ENCODE measurements at places on chromosomes 6 and 20.

DNA sequence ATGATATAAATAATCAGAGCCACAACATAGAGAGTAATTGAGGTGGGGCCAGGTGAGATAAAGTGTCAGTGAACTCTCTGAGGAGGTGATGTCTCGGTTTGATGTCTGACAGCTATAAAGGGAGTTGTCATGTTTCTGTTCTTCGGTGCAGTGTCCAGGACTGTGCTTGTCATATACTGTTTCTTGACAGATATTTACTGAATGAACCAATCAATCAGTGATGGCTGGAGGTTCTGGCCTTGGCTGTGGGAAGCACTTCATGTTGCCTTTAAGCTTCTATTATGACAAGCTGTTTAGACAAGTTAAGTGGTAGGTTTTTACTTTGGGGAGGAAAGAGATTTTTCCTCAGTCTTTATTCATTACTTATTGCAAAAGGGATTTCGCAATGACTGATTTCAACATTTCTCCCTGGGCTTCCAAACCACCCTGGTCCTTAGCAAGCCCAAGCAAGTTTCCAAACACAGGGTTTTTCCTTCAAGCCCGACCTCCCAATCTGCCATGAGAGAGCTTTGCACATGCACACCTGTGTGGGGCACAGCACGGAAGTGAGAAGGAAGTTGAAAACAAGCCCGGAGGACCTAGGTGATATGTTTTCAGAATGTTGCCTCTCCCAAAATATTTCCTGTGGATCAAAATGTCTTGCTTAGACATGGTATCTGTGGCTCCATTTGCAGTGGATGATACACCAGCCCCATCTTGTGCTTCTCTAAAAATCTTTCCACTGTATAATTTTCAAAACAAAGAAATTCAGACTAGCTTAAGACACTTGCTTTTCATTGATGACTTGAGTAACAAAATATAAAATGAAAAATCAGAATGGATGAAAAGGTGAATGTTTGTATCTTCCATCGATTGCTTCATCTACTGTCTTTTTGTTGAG, 567.3 kb upstream of the BTBD3 start:
- no peak for DNase-seq

GRCh38 chr6:44190715-44191114, 26.0 kb upstream of the MYMX start:
- DNase-seq, result no peak

DNA sequence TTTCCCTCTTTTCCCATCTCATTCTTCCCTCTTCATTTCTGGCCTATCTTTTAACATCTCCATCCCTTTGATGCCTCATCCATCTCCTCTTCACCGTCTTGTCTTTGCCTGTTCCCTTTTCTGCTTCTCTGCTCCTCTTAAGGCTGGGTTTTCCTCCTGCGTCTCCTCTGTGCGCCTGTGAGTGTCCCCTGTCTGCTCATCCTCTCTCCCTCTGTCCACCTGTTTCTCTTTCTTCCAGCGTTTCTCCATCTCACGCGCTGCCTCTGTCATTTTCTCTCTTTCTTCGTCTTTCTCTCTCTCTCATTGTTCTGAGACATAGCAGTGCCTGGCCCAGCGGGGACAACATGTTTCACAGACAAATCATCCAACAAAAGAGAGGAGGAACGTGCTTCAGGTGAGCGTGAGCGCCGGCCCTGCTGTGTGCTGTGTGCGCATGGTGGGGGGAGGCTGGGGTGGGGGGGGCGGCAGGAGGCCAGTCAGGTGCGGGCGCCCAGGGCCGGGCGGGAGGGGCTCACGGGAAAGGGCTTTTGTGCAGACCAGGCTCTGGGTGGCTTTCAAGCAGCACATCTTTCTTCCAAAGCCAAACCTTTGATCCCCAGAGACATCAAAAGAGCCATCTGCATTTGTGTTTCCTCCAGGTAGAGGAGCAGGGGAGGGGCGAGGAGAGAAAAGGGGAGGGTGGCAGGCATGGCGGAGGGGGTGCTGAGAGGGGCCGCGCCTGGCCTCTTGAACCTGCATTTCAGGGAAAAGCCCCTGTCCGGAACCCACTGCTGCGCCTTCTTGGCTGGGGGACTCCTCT, 121.3 kb downstream of the VEGFA start:
- DNase-seq, result no peak

DNA sequence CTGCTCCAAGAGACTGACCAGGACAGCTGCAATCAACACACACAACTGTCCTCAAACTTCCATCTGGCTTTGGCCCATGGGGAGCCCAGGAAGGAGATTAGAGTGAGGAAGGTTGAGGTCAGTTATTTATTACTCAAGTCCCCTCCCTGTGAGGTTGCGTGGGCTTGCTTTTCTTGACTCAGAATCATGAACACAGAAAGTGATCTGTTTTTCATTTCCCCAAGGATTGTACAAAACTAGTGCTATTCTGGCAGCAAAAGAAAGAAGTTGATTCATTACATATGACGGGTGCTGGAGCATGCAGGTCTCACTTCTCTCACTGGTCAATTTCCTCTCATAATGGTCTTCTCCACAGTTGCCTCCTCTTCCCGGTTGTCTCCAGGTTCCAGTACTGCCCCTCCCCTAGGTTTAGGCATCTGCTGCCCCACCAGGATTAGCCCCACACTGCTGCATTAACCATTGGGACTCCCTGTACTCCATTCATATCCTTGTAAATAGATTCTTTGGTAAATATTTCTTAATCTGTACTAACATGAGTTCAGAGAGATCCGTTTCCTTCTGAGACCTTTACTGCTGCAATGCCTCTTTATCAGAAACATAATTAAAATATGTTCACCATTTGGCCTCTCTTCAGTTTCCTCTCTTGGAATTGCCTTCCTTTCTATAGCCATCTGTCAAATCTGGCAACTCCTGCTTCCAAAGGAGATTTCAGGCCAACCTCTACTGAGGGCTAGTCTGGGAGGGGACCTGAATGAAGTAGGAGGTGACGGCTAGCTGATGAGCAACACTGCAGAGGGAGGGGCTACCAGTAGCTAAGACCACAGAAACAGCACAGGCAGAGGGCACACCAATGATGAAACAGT, 888.8 kb downstream of the QKI start:
- DNase-seq, result no peak

DNA sequence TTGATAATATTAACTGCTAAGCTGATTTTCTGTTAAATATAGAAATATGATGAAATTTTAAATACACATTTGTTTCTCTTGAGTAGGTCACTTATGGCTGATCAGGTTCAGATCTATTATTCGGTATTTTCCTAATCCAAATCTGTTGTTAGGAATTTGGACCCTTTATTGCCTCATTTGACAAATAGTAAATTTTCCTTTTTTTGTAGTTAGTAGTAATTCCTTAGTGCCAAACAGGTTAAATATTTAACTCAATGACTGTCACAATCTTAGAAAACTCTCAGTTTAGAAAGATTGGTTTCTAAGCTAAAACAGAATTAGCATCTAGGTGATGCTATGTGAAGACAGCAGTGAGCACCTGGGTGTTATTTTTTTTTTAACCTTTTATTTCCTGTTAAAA, 1598.9 kb downstream of the KHDRBS2 start:
- no peak for DNase-seq

DNA sequence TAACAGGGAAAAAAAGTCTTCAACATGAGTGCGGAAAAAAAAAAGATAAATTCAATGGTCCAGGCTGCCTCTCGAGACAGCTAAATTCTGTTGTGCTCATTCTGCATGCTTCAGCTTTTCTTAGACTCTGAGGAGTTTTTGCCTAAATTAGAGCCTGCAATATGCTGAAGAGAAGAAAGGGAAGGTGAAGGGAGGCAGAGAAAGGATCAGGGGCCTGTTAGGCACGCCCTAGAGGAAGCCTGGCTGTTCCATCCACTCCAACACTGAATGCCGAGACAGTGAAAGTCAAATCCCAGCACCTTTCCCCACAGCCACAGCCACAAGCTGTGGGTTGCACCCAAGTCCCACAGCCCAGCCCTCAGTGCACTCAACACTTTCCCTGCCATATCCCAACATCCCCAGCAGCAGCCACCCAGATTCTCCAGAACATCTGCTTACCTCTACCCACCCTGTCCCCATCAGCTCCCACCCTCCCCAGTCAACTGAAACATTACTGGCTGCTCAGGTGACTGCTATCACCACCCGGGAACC, 37.3 kb downstream of the PREX1 start:
- no peak for DNase-seq

- DNase-seq, result no peak
Observed at GRCh38 chr20:20248620-20249200, 119.2 kb upstream of the INSM1 start.

GRCh38 chr6:74343804-74344203, 647.8 kb downstream of the CD109 start:
- DNase-seq, result no peak

DNA sequence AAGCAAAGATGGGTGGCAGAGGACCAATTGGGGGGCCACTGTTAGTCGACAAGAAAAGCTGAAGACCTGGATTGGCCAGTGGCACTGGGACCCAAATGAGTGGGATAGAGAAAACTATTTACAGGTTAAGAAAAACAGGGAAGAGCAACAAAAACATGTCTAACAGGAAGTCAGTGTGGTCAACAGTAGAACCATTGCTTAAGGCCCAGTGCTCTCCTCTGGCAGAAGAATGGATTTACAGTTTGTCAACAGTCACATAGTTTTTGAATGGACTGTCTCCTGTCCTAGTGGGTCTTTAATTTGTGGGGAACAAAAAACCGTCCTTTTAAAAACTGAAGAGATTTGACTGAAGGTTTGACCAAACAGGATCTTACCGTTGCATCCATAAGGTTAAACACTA, 12.1 kb upstream of the WTAP start:
- DNase-seq, result no peak

DNA sequence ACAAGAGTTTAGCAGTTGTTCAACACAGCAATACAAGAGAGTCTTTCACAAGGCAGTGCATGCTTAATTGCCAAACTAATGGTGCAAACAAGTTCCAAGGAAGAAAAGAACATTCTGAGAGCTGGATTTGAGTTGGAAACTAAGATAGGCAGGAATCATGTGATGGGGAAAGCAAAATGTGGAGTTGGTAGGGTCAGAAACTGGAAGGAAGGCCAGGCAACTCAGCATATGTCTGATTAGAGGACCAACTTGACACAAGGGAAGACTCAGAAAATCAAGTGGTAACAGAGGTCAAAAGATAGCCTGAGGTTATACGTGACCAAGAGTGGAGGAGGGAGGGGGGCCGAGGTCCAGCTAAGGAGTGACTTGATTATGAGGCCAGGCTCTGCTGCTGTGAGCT, 117.3 kb downstream of the SMLR1 start:
- no peak for DNase-seq

- DNase-seq, result no peak
Observed at GRCh38 chr6:149881066-149881766, 16.7 kb downstream of the RAET1E start.
